ENCODE measurements at places on chromosomes 12 and 14.

GRCh38 chr12:106327309-106327869 is 24.9 kb downstream of the TCP11L2 start:
- no peak for DNase-seq

DNA sequence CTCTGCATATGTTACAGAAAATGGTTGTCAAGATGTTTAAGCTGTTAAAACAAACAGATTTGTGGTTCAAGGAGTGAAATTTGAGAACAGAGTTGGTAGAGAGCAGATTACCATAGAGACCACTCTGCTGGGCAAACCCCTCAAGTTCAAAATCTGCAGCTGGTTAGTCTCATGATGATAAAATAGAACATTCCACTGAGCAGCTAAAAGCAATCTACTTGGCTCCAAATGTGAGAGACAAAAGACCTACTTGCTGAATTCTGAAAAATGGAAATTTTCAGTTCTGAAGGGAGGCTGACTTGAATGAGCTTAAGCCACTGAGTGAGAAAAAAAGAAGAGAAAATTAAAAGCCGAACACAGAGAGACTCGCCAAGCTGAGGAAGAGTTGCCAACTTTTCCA is 519.3 kb downstream of the NOVA1 start:
- no peak for DNase-seq

DNA sequence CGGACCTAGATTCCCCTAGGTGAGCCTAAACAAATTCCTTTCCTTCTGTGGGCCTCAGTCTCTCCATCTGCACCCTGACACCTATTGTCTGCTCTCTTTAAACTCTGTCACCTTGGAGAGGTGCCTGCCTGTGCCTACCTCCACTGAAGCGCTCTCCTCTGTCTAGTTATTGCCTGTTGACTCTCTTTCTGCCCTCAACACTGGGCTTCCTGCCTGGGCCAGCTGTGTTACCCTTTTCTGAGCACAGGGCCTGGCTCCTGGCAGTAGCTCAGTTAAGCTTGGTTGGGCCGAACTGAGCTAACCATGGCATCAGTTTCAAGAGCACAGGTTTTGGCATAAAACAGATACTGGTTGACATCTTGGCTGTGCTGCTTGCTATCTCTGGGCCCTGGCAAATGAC is 43.5 kb downstream of the PRMT8 start:
- DNase-seq = no peak

- no peak for DNase-seq
These were observed 5.2 kb downstream of the IRF2BPL start for GRCh38 chr14:77023001-77023996.

DNA sequence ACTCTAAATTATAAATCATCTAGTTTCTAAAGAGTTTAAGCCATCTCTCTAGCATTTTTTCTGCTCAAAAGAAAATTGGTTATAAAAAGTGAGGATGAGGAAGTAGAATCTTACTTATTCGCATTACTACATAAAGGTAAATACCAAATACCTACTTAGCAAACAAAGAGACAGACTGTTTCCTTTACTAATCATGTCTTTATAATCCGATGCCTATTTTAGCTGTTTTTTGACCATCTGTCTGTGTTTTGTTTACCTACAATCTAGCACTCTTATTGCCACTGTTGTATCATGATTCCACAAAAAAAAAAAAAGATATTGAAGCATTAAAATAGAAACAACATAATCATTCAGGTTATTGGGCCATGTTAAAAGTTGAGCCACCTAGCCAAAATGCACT is 396.2 kb downstream of the PAWR start:
- DNase-seq = no peak

DNA sequence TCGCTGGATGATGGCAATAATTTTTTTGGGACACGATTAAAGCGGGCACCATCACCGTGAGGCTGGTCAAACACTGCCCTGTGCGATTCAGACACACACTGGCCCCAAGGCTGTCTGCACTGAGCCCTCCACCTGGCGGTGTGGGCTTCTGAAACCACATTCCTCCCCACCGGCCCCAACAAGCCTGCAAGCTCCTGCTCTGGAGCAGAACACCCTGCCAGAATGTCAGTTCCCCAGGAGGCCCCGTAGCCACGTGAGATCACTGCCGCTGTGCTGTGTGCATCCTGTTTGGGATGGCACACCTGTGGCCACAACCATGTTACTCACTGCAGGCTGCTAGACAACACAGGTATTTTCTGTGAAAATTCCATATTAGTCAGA is 7.9 kb downstream of the GSC start:
- DNase-seq = no peak

DNA sequence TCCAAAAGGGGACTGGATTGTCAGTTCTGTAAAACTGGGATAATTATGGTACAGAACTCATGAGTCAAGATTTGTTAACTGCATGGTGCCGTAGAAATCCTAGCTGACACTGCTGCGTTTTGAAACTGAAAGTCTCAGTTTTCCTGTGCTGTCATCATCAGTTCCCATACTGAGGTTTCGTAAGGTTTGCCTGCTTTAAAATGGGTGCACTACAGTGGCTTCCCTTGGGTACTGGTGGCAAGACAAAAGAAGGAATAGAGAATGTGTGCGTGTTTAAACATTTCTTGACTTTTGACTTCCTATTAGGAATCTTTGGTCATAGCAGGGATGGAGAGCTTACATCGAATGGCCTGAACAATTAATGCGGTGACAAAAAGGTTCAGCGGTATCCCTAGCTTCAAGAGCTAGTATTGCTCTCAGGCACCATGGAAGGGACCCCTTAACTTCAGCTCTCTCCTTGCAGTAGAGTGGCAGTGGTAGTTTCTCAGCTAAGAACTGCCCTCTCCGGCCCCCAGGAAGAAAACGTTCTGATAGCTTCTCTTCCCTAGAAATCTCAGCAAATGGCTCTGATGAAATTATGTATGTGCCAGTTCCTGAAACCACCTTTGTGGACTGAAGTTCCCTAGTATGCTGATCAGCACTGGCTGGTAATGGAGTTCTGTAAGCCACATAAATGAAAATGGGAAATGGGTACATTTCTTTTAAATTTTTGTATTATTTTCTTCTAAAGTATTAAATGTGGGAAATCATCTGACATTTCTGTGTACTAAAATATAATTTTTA is 28.9 kb downstream of the ANO6 start:
- no peak for DNase-seq

DNA sequence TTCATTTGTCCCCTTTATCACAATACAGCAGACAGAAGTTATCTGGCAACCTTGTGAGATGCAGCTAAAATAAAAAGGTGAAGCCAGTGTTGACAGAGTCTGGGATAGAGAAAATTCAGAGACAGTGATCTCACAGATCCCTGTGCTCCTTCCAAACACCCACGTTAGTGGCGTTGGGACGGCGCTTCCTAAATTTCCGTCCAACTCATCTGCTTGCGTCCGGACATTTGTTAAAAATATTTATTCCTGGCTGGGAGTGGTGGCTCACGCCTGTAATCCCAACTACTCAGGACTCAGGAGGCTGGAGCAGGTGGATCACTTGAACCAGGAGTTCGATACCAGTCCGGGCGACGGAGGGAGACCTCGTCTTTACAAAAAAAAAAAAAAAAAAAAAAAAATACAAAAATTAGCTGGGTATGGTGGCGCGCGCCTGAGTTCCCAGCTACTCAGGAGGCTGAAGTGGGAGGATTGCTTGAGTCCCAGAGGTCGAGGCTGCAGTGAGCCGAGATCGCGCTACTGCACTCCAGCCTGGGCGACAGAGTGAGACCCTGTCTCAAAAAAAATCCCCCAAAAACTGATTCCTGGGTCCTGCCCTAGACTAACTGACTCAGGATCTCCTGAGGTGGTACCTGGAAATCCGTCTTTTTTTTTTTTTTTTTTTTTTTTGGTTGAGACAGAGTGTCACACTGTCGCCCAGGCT is 708 bp upstream of the TCTN1 start:
- no peak for DNase-seq

GRCh38 chr12:44063671-44064070 is 227.8 kb downstream of the TMEM117 start:
- no peak for DNase-seq

GRCh38 chr14:75952489-75952888 is 29.3 kb downstream of the TGFB3 start:
- no peak for DNase-seq

DNA sequence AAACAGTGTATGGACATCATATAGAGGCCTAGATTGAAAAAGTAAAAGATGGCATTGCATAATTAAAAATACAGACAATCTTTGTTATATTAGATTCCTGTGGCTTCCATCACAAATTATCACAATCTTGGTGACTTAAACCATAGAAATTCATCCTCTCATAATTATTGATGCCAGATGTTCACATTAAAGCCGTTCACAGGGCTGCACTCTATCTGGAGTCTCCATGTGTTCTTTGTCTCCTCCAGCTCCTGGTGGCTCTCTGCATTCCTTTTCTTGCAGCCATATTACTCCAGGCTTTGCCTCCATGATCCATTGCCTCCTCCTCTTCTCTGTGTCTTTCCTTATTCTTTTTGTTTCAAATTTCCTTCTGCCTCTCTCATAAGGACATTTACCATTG is 875.7 kb upstream of the USP15 start:
- DNase-seq = no peak

DNA sequence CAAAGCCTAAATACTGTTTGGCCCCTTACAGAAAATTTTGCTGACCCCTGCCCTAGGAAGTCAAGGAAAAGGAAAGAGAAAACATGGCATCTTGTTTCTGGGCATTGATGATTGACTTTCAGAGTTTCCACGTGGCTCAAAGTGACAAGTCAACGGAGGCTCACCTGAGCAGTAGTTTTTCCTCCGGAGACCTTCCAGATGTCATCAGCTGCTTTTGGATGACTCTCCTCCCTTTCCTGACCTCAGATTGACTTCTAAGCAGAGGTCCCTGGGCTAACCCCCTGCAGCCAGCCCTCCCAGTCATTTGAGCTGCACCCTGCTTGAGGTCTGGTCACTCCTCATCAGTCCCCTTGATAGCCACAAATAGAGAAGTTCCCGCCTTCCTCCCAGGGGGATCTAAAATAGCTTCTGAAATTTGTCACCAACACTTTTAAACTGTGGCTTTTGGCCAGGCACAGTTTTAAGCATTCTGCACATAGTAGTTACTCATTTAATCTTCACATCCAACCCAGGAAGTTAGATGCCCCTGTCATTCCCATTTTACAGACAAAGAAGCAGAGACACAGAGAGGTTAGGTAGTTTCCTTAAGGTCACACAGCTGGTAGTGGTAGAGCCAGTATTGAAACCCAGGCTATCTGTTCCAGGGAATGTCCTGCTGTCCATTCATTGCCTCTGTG is 143.4 kb downstream of the CHST11 start:
- DNase-seq = no peak

GRCh38 chr14:61505815-61506809 is 184.7 kb downstream of the PRKCH start:
- no peak for DNase-seq

- no peak for DNase-seq
These were observed 235.9 kb upstream of the KITLG start for GRCh38 chr12:88816201-88816600.

DNA sequence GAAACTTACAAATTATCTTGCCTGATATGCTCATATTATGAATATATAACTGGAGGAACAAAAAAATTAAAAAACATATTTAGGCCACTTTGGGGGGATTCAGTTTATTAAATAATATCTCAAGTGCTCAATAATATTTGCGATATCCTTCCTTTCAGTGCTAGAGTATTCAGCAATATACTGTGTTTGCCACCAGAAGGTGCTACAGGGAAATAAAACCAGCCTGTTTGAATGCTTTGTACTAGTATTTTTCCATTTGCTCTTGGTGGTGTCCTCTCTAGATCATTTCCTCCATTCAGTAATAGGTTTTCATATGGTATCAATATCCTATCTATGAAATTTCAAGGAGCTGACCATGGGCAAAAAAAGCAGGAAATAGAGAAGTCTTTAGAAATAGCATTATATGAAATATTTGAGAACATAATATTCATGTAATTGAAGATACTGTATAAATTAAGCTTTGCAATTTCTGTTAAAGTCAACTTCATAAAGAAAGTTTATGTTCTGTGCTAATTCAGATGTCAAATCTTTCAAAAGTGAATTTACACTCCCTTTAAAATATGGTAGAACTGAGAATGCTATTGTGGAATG is 106.2 kb upstream of the NAV3 start:
- DNase-seq = no peak

- DNase-seq = no peak
These were observed 48.2 kb downstream of the CALM1 start for GRCh38 chr14:90445011-90445410.

DNA sequence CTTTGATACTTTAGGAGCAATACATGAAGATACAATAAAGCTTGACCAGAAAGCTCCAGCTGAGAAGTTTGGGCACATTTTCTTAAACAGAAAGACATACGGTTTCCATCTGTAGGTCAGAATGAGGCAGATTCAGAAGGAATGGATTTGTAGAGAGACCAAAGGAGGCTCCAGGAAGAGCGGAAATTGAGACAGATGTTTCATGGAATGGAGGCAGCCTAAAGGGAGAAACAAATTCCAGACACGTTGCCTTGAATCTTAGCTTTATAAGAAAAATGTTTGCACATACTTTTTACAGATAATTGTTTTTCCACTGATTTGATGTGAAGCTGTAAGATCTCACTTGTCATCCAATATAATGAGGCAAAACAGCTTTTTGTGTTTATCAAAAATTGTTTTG is 24.8 kb downstream of the EPYC start:
- no peak for DNase-seq

DNA sequence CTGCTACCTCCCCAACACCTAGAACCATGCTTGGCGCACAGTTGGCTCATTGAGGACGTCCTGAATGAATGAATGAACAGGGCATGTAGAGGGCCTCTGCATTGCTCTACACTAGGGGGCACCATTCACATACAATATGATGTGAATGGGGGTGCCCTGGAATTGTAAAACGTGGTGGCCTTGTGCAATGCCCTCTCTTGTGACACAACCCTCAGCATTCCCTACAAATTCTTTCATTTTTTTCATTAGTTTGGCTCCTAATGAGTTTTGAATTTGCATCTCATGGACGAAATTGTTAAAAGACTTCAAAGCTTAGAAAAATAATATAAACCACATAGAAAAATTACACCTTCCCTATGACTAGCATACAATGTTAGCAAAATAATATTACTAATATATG is 2.3 kb upstream of the DIO2 start:
- DNase-seq = no peak

GRCh38 chr14:85172290-85172689 is 357.7 kb upstream of the FLRT2 start:
- DNase-seq = no peak

DNA sequence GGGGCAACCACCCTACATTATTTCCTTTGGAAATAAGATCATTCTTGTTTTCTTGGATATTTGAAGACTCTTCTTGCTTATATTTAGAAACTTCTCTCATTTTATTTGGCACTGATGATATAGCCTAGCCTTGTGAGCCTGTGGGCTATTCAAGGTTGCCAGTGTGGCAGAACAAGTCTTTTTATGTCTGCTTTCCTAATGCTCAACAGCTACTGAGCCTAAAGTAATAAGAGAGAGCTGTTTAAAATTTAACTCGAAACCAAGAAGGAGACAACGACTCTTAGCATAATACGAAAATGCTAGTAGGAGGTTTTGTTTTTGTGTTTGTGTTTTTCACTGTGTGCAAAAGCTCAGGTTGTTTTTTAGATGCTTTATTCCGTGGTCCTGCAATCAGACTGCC is 104.0 kb upstream of the CPM start:
- DNase-seq = no peak

GRCh38 chr12:68374307-68374982 is 42.3 kb upstream of the MDM1 start:
- DNase-seq = peak; percentile 86

All from activated CD8-positive, alpha-beta memory T cell treated with anti-CD3 and anti-CD28 coated beads, Interleukin-2, amount 10 ng/mL, durations not matched to agents 7 days and 5 days (primary cell).